ENCODE measurements at places on chromosomes 7 and 10.

- no peak for DNase-seq
Observed at GRCh38 chr7:91957823-91958222, 17.2 kb downstream of the AKAP9 start.

GRCh38 chr10:95229724-95230627, 35.9 kb downstream of the ACSM6 start:
- DNase-seq = no peak

DNA sequence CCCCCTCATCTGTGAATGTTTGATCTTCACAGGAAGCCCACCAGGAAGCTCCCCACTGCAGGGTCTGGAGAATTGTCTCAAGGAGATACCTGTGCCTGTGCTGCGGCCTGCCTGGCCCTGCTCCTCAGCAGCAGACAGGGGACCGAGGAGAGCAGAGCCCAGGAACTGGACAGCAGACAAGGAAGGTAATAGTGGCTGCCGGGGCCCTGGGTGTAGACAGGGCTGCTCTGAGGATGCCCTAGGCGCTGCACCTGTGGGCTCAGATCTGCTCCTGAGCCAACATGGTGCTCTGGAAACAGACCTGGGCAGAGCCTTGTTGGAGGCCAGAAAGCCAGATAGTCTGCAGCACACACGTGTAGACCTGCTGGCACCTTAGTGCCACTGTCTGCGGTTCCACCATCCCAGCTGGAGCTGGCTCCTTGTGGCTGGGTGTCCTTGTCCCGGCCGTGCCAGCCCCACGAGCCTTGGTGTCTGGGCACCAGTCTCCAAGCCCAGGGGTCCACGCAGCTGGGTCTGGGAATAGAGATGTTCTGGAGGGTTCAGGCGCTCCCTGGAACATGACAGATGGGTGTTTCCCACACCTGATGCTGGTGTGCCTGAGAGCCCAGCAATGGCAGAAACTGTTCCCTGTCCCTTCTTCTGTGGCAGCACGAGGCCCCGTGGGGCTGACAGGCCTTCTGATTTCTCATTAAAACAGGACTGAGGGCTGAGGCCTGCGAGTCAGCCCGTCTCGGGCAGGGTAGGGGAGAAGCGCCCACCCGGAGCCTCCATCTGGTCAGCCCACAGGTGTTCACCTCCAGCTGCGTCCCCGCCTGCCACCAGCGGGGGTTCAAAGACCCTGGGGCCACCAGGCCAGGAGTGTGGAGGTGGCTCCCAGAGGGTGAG, 44.7 kb downstream of the ZNF467 start:
- DNase-seq = no peak

- no peak for DNase-seq
Observed at GRCh38 chr10:52818019-52818418, 45.4 kb upstream of the MBL2 start.

DNA sequence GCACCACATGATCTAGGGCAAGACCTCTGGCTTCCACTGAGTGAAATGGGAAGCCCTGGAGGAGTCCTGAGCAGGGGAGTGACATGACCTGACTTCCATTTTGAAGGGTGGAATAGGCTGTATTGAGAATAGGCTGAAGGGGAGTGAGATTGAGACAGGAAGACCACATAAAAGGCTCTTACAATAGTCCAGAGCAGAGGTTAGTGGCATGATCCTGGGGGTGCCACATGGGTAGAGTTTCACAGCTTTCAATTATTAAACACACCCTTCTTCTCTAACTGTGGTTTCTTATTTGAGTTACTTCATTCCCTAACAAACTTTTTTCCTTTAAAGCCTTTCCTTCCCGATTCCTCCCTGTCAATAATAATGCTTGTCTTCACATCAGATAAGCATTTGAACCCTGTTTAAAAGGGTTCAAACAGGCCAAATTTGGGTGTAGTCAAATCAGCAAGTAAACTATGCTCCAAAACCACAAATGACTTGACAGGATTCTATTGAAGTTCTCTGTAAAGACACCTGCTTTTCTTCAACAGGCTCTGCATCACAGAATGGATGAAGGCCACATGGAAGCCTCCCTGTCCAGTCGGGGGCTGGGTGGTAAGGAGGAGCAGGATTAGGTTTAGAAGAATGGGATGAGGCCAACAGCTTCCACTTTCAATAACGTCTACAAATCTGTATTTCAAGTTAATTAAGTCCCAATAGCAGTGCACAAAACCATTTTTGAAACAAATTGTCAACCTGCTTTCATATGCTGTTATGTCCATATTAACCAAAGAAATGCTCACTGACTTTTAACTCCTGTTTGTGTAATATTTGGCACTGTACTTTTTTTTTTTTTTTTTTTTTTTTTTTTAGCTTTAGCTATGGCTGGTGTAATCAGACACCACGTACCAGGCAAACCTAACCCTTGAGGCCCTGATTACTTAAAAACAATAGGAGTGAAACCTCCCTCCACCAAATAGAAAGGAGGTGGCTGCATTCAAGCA, 131.9 kb downstream of the NRCAM start:
- DNase-seq = no peak

- no peak for DNase-seq
Observed at GRCh38 chr7:47347816-47348385, 234.0 kb downstream of the TNS3 start.

- no peak for DNase-seq
Observed at GRCh38 chr7:156463280-156463679, 177.3 kb upstream of the RNF32 start.

- DNase-seq = no peak
Observed at GRCh38 chr7:134910968-134911367, 75.3 kb upstream of the AGBL3 start.

DNA sequence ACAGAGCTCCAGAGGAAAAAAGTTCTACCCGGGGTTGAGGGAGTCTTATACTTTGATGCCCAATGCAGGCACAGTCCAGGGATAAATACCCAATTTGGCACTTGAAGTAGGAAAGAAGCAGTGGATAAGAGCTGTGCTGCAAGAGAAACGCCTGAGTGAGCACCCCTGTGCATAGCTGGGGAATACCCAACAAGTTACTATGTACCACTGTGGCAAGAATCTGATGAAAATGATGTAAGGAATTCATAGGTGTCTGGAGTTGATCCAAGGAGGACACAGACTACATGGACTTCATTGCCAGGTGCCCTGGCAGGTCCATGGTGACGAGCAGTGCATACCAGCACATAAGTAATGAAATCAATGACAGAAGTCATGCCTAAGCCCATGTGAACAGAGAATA, 183.7 kb upstream of the FEZF1 start:
- no peak for DNase-seq

- no peak for DNase-seq
Observed at GRCh38 chr10:117246997-117247671, 6.2 kb downstream of the SLC18A2 start.

- no peak for DNase-seq
Observed at GRCh38 chr10:128973221-128973620, 493.8 kb upstream of the MGMT start.

DNA sequence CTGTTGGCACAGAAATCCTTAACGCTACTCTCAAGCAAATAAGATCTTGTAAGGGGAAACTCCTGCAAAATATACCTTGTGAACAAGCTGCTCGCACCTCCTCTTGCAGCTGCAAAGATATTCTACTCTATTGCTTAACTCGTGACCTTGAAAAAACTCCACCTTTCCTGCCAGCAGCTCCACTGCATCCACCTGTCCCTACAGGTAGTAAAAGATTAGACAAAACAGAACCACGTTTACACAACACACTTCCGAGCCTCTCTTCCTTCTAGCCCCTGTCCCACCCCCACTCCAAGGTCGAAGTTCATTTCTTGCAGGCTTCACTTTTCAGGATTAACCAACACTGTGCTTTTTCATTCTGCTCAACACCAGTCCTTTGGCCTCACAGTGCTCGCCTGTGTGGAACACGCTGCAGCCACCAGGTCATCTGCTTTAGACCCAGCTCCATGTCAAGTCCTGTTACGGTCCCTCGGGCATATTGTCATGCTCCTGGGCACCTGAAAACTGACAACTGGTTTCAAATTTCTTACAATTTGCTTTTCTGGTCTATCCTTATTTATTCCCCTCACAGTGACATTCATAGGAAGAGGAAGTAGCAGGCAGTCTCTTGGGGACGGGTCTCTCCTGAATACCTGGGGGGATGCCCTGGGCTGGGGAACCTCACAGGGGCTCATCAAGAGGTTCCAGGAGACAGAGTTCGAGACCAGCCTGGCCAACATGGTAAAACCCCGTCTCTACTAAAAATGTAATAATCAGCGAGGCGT, 165.8 kb upstream of the KLF14 start:
- no peak for DNase-seq

- no peak for DNase-seq
Observed at GRCh38 chr7:20466543-20467021, 135.9 kb downstream of the ITGB8 start.

Measured in stimulated activated CD4-positive, alpha-beta T cell treated with anti-CD3 and anti-CD28 coated beads, Interleukin-4, amount 100 ng/mL, for 48 hours (primary cell).